ENCODE measurements at places on chromosomes 5 and 9. TPM values are rescaled to one million over a fixed set of nuclear protein-coding genes. Genes with fewer than 3 reads are reported as not detected.
A peak's percentile ranks its signal among the peaks of the same experiment; 100 is the strongest.

GRCh38 chr5:171628633-171628974, 157.0 kb upstream of the SMIM23 start:
- DNase-seq: no peak

GRCh38 chr5:31226651-31227050, 33.2 kb downstream of the CDH6 start:
- DNase-seq: no peak

DNA sequence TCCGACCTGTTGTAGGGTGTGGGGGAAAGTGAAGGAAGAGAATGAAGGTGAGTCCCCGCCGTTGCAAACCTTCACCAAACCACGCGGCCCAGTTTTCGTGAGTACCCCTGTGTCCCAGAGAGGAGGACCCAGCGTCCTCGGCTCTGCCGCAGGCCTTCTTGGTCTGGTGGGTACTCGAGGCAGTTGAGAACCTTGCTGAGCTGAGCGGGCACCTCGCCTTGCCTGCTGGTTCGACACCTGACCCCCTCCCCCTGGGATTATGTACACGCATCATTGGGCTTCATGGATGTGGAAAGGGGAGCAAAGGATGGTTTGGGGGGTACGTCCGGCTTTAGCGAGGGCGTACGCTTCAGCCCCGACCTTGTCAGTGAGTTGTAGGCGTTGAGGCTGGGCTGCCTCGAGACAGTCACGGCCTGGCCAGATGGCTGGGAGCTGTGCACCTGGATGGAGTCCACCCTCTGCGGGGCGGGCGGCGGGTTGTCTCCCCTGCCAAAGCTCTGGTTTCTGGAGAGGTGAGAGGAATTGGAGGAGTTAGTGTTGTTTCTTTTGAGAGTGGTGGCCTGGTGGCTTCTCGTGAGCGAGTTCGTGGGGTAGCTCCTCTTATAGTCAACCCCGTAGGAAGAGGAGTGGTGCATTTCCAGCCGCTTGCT, 128.1 kb downstream of the SEMA6A start:
- no peak for DNase-seq

DNA sequence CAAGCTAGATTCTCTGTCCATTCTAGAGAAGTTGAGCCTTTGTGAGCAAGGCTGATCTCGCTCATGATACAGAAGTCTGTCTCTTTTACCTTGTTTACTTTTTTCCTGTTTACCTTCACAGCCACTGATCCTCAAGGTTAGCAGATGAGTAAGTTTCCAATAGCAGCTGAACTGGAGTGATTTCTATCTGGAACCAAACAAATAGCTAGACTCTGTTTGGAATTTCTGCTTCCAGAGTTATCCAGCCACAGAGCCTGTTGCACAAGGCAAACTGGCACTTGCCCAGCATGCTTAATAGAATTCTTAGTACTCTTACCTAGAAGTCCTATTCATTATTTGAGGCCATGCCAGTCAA, 12.8 kb upstream of the PANK3 start:
- no peak for DNase-seq

SIL1 gene
- 57.6 TPM for total RNA-seq

CFAP157 gene
- total RNA-seq: not detected

DENND4C gene
- 22.6 TPM for total RNA-seq

- no peak for DNase-seq
Observed at GRCh38 chr5:82074950-82075349, 103.1 kb downstream of the ATG10 start.

GRXCR2 gene
- total RNA-seq: not detected

DNA sequence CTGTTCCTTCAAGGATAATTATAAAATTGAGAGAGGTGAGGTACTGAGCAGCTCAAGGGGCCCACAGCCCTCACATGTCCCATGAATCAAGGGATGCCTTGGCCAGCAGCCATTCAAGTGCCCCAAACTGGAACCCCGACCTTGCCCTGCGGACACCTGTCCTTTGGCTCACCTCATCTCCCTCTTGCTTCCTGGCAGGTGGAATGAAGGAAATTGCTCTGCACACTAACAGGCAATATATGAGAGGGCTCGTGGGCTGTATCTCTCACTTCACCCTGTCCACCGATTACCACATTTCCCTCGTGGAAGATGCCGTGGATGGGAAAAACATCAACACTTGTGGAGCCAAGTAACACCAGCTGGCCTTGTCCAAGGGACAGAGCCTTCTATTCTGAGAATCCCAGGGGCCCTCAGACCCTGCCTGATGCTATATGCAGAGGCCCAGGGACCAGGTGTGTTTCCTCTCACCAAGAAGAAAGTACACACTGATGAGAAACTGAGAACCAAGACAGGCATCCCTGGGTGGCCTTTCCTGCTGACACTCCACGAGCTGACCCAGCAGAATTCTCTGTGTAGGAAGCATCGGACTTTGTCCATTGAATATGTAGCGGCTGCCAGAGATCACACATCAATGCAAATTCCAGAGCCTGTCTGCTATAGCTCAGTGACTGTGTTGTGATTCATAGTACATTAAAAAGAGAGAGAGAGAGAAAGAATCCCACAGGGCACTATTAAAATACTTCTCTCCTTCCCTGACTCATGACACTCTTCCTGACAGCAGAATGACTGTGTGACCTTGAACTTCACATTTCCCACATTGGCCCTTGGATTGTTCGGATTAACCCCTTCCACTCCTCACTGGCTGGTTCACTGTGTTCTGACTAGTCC, 92.6 kb downstream of the LIFR start:
- peak; percentile 88 for DNase-seq

DNA sequence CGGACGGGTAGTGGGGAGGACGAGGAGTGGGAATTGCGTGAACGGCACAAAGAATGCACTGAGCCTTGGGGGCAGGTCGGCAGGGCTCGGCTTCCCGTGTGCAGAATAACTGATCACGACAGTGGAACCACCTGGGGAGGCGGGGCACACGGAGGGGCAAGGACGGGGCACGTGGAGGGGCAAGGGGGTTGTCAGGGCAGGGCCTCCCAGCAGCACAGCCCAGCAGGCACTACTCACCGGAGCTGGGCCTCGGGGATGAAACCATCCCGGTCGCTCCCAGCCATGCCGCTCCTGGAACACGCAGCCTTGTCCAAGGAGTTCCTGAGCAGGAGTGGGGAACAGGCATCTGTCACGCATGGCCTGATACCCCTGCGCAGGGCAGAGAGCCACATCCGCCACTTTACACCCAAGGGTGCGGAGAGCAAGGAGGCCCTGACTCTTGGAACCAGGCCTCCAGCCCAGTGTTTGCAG, 33.4 kb downstream of the SARDH start:
- no peak for DNase-seq

- no peak for DNase-seq
Observed at GRCh38 chr9:126146254-126147145, 180.1 kb upstream of the MVB12B start.

- DNase-seq: no peak
Observed at GRCh38 chr5:96088706-96089498, 127.3 kb upstream of the ELL2 start.

FBP2 gene
- total RNA-seq: not detected

DNA sequence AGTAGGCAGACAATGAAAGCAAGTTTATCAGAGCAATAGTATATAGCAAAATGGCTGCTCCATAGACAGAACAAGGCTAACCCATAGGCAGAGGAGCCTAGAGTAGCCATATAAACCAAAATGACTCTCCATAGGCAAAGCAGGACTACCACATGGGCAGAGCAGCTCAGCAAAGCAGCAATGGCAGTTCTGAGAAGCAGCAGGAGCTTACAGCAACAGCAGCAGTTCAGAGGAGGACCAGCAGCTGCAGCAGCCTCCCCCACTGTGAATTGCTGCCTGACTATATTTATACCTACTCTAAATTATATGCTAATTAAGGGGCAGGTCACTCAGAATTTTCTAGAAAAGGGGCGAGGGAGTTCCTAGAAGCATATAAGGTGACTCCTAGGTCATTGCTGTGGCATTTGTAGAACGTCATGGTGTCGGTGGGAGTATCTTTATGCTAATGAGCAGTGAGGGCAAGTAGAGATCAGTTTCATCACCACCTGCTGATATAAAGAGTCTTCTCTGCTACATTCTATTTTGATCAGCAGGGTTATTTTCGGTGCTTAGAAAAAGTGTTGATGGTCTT, 1115.5 kb downstream of the DTWD2 start:
- no peak for DNase-seq

DNA sequence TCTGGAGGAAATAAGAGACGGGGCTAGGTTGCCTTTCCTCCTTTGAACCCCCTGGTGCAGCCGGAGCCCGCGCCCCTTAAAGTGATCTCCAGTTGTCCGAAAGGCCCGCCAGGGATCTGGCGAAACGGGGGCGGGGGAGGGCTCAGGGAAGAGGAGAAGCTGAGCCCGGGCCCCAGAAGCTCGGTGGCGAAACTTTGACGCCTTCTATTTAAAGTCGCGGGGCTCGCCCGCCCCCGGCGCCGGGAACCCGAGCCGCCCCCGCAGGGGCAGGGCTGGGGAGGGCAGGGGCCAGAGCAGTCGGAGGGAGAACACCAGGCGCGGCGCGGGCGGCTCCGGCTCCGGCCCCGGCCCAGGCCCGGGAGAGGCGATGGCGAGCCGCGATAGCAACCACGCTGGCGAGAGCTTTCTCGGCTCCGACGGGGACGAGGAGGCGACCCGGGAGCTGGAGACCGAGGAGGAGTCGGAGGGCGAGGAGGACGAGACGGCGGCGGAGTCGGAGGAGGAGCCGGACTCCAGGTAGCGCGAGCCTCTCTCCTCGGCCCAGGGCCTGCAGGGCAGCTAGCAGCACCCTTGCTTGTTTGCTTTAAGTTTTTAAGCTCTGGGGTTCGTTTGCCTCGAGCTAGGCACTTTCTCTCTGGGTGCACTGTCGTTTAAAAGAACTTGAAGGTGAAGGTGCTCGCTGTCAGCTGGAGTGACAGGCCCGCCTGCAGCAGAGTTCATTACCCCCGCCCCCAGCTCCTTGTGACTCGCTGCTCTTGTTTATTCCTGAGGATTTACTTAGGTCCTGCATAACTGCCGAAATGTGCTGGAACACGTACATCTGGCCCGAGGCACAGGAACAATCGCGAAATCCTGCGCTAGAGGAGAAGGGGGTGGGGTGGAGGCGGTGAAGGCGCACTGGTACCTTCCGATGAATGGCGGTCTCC, at the start of gene CMYA5:
Gene CMYA5, plus strand, starts transcription at position 296 of the 926 bp plus-strand sequence. Its CDS starts 72 bp downstream, at position 368.
- DNase-seq: no peak

DNA sequence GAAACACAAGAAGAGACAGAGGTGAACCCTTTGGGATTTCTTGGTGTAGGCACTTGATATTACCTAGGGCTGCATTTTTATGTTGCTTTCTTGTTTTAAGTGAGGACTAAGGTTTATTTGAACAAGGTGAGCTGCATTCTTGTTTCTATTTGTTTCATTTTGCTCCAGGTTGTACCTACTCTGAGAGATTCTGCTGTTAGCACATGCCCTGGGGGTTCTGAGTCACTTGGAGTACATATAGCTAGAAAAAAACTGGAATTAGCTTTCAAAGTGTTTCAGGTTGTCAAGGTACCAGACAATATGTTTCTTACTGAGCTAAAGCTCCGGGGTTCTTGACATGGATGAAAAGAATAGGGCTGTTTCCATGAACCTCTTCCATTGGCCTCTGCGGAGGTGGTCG, 299.4 kb downstream of the ICE1 start:
- no peak for DNase-seq

GRCh38 chr5:72543365-72543764, 36.2 kb upstream of the ZNF366 start:
- no peak for DNase-seq

TAF11L5 gene
- not detected for total RNA-seq

OGN gene
- total RNA-seq: not detected

DNA sequence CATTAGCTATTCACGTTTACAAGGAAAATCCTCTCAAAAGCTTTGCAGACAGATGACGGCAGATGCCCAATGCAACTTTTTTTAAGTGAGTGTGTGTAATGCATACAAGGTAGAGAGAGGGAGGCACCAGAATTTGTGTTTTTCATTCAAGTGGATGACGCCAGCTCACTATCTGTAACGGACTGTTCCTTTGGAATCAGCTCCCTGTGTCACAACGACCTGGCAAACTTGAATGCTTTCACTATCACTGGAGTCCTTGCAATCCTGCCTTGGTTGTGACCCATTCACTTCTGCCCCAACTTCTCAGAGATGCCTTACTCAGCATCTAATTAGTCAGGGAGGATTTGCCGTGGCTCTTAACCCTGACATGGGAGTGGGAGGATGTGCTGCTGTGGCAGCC, 148.5 kb downstream of the BNC2 start:
- no peak for DNase-seq

NUTM2F gene
- not detected for total RNA-seq

DNA sequence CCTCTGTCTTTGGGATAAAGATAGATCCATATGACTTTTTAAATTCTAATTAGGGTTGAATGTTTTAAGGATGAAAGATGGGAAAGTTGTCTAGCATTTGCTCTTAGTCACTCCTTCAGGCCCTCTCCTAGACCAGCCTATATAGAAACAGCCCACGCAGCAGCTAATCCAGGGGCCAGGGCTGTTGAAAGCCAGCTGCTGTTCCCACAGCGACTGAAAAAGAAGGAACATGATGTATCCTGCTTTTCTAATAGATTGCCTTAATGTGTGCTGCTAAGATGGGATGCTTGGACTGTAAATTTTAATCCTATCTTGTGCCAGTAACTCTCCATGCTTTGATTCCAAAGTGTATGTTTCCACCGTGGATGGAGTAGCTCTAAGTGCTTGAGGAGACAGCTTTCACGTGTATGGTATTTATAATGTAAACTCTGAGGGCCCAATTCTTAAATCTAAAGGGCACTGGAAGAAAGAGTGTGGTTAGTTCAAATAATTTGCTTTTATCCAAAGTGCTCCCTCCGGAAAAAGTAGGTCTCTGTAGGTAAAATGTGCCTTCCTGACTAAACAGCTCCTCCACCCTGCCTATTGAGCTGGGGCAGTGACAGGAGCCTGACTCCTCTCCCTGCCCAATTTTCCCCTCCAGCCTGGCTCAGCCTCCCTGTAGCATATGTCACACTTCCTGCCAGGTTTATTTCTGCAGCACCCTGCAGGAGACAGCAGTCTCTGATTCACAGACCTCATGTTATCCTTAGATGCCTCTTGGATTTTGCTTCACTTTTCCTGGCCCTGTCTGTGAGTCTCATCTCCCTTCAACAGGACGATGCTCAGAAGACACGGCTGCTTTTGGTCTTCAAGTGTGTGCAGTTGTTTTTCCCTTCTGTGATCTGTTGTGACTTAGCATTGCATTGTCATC, 33.2 kb downstream of the SLC36A1 start:
- DNase-seq: no peak

MCC gene
- 0.20 TPM for total RNA-seq

WNK2 gene
- total RNA-seq: not detected

DNA sequence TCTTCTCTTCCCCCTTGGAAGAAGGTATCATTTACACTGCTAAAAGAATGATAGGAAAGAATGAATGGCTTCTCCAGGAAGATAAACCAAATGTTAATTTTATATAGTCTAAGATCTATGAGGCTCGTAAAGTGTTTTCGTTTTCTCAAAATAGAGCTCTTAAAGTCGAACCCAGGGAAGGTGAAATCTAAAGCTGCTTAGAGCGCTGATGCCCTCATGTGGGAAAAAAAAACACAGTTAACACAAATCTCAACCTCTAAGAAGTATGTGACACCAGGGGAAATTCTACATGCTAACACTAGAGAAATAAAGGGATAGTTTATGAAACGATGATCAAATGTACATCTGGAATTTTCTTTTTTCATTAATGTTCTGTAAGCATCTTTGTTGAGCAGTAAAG, 257.9 kb downstream of the RASEF start:
- no peak for DNase-seq

MEIKIN gene
- not detected for total RNA-seq

All from Caki2 (cell line).